ENCODE measurements at places on chromosomes 7 and 10.

GRCh38 chr10:132616170-132616995, 78.8 kb downstream of the INPP5A start:
- peak; percentile 81 for DNase-seq

GRCh38 chr10:92567952-92568600, 5.8 kb downstream of the IDE start:
- no peak for DNase-seq

DNA sequence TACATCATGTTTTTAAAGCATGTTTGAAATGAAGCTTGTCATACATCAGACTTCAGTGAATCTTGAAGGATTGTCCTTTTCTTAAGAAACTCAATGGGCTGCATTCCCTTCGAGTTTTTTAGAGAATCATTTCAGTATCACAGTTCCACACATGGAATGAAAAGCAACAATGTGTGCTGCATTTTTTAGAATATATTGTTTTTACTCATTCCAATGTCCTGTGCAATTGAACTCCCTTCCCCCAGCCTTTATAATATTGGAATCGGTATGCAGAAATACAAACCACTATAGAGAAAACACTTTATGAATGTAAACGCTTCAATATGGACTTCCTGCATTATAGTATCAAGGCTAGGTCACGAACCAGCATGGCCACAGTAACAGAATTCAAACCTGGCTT, 634.4 kb downstream of the GATA3 start:
- DNase-seq = no peak

DNA sequence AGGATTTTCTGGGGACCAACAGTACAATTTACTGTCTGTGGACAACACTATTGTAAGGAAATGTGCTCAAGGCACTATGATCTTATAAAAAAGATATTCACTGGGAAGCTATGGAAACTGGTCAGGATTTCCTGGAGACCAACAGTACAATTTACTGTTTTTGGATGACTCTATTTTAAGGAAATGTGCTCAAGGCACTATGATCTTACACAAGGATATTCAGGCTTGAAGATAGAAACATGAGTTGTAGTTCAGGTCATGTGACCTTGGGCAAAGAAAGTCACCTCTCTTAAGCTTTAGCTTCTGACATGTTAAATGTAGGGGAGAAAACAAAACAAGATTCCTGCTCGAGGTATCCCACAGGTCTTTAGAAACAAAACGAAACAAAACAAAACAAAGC, 1.7 kb upstream of the ITPRID1 start:
- DNase-seq = no peak

DNA sequence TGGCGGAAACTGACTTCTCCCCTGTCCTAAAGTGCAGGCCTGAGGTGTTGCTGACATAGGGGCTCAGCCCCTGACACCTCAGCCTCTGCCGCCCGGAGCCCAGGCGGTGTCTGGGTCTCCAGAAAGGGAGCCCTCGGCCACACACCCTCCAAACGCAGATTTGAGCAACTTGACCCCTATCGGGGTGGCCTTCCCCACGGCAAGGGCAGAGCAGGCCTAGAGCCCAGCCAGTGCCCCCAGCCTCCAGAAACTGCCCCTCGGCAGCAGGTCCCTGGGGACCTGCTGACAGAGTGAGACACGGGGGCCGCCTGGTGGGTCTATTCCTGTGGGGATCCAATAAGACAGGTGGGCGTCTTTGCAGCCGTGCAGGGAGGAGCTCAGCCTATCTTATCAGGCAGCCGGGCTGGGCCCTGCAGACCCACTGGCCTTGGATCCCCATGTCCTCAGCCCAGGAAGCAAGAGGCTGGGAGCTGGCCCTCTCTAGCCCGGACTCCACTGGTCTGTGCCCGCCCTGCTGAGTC, 11.0 kb downstream of the TMEM184A start:
- DNase-seq = no peak

All from activated effector memory CD4-positive, alpha-beta T cell treated with anti-CD3 and anti-CD28 coated beads, Interleukin-2, amount 50 U/mL, for 16 hours (primary cell).